ENCODE measurements at places on chromosomes 6 and 20. TPM values are rescaled to one million over a fixed set of nuclear protein-coding genes. Genes with fewer than 3 reads are reported as not detected.

DNA sequence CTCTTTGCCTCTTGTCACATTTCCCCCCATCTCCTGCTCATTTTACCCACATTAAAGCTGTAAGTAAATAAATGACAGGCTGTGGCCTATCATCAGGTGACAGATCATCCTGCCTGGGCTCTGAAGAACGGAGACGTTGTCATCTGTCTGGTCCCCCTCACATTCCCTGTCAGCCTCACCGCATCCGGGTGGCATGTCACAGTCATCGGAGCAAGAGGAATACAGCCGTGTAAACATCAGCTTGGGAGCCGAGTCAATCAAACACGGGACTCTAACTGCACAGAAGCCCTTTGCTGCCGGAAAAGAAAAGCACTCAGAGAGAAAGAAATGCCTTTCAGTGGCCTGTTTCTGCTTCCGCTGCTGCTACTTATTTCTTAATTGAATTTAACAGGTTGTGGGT lies 371.9 kb upstream of the ID4 start:
- no peaks in the 10 kb centered on the region for H3K36me3 ChIP-seq
- H3K4me3 ChIP-seq: no peak overlapping the region
- H3K27ac ChIP-seq: peak overlapping the region; percentile 84
- DNase-seq: no peak
- peaks cover 17% of the 10 kb centered on the region for H3K4me1 ChIP-seq

DNA sequence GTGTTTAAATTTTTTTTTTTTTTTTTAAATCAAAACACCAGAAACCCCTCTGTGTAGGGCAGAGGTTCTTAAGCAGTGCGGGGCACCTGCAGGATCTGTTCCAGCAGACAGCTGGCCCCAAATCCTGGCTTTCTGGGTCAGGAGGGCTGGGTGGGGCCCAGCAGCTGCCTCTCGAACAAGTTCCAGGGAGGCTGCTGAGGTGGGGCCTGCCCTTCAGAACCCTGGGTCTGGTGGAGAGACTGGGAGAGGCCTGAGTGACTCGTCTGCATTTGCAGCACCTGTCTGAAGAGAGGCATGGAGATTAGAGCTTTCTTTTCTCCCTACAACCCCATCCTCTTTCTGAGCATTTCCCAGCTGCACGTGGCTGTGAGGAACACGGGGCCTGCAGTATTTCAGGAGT lies 8.4 kb downstream of the PSMG4 start:
- peaks cover 2% of the 10 kb centered on the region for H3K4me1 ChIP-seq

DNA sequence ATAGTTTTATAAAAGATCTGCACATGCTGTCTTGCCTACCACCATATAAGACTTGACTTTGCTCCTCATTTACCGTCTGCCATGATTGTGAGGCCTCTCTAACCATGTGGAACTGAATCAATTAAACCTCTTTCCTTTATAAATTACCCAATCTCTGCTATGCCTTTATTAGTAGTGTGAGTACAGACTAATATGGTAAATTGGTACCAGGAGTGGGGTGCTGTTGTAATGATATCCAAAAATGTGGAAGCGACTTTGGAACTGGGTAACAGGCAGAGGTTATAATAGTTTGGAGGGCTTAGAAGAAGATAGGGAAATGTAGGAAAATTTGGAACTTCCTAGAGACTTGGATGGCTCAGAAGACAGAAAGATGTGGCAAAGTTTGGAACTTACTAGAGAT lies 64.2 kb upstream of the TFAP2D start:
- no peak overlapping the region for H3K4me3 ChIP-seq
- no peaks in the 10 kb centered on the region for H3K27me3 ChIP-seq
- no peak overlapping the region for H3K27ac ChIP-seq
- no peak for DNase-seq
- H3K4me1 ChIP-seq: no peaks in the 10 kb centered on the region
- H3K36me3 ChIP-seq: no peaks in the 10 kb centered on the region

- H3K27me3 ChIP-seq: peaks cover 45% of the 10 kb centered on the region
- no peak overlapping the region for H3K4me3 ChIP-seq
- no peak for DNase-seq
- H3K36me3 ChIP-seq: no peaks in the 10 kb centered on the region
- peaks cover 7% of the 10 kb centered on the region for H3K4me1 ChIP-seq
- H3K27ac ChIP-seq: no peak overlapping the region
Measured at GRCh38 chr6:46128476-46128875, 1.3 kb upstream of the ENPP4 start.

DNA sequence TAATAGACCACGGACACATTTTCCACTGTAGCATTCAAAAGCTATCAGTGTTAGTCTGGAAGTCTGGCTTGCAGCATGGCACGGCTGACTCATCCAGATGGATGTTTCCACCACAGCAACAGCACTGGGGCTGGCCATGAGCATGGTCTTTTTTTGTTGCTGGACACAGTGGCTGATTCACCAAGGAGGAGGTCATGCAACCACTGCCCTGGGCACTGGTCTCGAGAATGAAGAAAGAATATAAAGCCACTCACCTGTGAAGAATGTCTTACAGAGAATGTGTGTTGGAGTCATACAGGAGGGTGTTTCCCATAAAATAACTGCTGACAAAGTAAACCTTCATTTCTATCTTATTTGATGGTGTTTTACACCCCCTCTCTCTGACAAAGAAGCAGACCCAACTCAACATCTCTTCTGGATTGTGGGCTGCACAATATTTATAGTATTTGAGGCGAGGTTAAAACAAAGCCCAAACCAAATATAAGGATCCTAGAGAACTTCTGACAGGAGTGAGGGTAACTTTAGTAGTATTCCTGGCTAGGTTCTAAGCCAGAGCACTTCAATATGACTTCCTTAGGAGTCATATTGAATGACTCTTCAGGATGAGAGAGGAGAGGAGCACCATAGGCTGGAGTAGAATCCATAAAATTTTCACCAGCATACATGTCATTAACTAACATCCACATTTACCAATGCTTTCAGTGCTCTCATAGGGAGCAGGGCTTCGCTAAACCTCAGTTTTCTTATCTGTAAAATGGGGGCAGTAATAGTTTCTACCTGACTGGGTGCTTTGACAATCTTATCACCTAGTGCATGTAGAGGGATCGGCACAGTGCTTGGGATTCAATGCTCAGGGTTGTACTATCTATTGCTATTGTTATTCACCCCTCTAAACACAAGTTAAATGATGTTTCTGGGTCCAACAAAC lies 121.4 kb downstream of the KIF13A start:
- H3K27ac ChIP-seq: peak overlapping the region; percentile 73
- peaks cover 43% of the 10 kb centered on the region for H3K4me1 ChIP-seq
- peaks cover 10% of the 10 kb centered on the region for H3K36me3 ChIP-seq
- H3K27me3 ChIP-seq: no peaks in the 10 kb centered on the region
- H3K4me3 ChIP-seq: no peak overlapping the region

DNA sequence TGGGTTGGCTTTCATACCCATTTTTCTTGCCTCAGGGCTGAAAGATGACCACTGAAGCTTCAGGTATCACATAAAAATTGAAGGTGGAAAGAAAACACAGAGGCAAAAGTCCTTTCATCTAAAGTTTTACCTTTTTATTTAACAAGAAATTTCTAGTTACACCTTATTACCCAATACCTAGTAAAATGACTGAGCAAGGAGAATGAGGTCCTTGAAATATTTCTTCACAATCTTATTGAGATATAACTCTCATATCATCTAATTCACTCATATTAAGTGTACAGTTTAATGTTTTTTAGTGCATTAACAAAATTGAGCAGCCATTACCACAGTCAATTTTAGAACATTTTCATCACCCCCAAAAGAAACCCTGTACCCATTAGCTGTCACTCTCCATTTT lies 112.9 kb upstream of the ADTRP start:
- H3K27me3 ChIP-seq: no peaks in the 10 kb centered on the region
- H3K36me3 ChIP-seq: peaks cover 3% of the 10 kb centered on the region
- no peak overlapping the region for H3K4me3 ChIP-seq
- no peak for DNase-seq

- no peaks in the 10 kb centered on the region for H3K27me3 ChIP-seq
- no peak for DNase-seq
- peaks cover 7% of the 10 kb centered on the region for H3K36me3 ChIP-seq
- H3K4me3 ChIP-seq: no peak overlapping the region
- no peaks in the 10 kb centered on the region for H3K4me1 ChIP-seq
Measured at GRCh38 chr20:62310757-62311121, 7.9 kb downstream of the ADRM1 start.

- no peaks in the 10 kb centered on the region for H3K36me3 ChIP-seq
- H3K27me3 ChIP-seq: peaks cover 37% of the 10 kb centered on the region
- DNase-seq: no peak
- H3K4me3 ChIP-seq: no peak overlapping the region
- no peak overlapping the region for H3K27ac ChIP-seq
Measured at GRCh38 chr6:14109411-14109826, 8.2 kb upstream of the CD83 start.

DNA sequence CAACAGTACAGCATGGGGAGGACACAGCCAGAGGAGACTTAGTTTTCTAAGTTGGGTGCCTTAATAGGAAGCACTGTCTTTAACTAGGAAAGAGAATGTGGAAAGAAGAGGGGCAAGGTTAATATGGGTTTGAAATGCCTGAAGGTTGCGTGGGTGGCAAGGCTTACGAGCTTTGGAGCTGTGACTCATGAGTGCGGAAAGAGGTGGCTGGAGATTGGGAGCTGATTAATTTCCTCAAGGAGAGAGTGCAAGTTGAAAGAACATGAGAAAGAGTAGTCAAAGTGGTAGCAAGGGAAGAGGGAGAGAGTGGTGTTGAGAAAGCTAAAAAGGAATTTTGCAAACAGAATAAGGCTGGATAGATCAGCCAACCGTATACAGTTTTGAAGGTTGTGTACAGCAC lies 315.1 kb upstream of the PRND start:
- H3K36me3 ChIP-seq: no peaks in the 10 kb centered on the region
- H3K27me3 ChIP-seq: peaks cover 16% of the 10 kb centered on the region
- H3K4me3 ChIP-seq: no peak overlapping the region
- no peak for DNase-seq
- no peaks in the 10 kb centered on the region for H3K4me1 ChIP-seq
- no peak overlapping the region for H3K27ac ChIP-seq

- no peak for DNase-seq
- peaks cover 3% of the 10 kb centered on the region for H3K27me3 ChIP-seq
- no peaks in the 10 kb centered on the region for H3K36me3 ChIP-seq
- H3K27ac ChIP-seq: no peak overlapping the region
- no peak overlapping the region for H3K4me3 ChIP-seq
- no peaks in the 10 kb centered on the region for H3K4me1 ChIP-seq
Measured at GRCh38 chr20:53262365-53262764, 290.2 kb downstream of the TSHZ2 start.

GRCh38 chr6:50062051-50062450 lies 12.3 kb upstream of the DEFB112 start:
- H3K4me3 ChIP-seq: no peak overlapping the region
- H3K4me1 ChIP-seq: no peaks in the 10 kb centered on the region
- peaks cover 4% of the 10 kb centered on the region for H3K27me3 ChIP-seq
- H3K27ac ChIP-seq: no peak overlapping the region
- no peaks in the 10 kb centered on the region for H3K36me3 ChIP-seq

LY6G6C gene
- total RNA-seq: not detected

- no peaks in the 10 kb centered on the region for H3K4me1 ChIP-seq
- no peak overlapping the region for H3K27ac ChIP-seq
- H3K27me3 ChIP-seq: no peaks in the 10 kb centered on the region
- no peak overlapping the region for H3K4me3 ChIP-seq
Measured at GRCh38 chr20:15930311-15931305, 642.6 kb downstream of the KIF16B start.

DNA sequence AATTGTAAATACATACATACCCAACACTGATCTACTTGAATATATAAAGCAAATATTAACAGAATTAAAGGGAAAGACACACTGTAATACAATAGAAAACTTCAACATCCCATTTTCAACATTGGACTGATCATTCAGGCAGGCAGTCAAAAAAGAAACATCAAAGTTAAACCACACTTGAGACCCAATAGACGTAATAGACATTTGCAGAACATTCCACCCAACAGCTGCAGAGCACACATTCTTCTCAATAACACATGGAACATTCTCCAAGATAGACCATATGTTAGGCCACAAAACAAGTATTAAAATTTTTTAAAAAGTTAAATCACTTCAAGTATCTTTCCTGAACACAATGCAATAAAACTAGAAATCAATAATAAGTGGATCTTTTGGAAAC lies 698.2 kb downstream of the COL12A1 start:
- no peak overlapping the region for H3K27ac ChIP-seq
- peaks cover 1% of the 10 kb centered on the region for H3K4me1 ChIP-seq
- H3K4me3 ChIP-seq: no peak overlapping the region
- no peaks in the 10 kb centered on the region for H3K27me3 ChIP-seq
- H3K36me3 ChIP-seq: peaks cover 11% of the 10 kb centered on the region
- no peak for DNase-seq

RBPJL gene
- total RNA-seq: not detected

DNA sequence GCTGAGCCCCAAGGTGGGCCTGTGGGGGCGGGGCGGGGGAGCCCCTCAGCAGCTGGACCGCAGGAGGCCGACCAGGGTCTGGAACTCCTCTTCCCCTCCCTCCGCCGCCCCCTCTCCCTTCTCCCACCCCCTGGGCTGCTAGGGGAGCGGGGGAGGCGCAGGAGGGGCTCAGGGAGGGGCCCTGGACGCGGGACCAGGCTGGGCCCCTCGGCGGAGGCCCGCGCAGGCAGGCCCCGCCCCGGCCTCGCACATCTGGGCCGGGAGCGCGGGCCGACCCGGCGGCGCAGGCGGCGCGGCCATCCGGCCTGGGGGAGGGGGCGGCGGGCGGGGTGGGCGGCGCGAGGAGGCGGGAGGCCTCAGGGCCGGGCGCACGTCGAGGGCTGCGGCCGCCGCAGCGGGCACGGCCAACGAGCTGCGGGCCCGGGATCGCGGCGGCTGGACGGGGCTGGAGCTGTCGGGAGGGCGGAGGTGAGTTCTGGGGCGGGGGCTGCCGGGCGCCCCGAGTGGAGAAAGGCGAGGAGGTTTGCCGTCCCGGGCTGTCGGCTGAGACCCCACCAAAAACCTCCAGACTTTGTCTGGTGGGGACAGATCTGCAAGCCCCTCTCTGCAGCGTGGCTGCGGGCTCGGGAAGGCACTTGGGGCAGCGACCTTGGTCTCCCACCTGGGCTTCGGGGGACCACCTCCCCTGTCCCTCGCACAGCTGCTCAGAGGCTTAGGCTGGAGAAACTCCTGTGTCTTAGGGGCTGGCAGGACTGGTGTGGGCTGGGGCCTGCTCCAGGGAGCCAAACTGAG lies at the start of gene HSPA12B:
Gene HSPA12B, plus strand, starts transcription at position 359 of the 792 bp plus-strand sequence. CDS start 5,990 bp downstream, outside the sequence.
- peak within 1 kb of the TSS; percentile 40 for H3K4me3 ChIP-seq
- peaks cover 14% of the 10 kb centered on the region for H3K27me3 ChIP-seq
- DNase-seq: no peak
- no peak within 1 kb of the TSS for H3K27ac ChIP-seq

- no peak overlapping the region for H3K4me3 ChIP-seq
- H3K4me1 ChIP-seq: no peaks in the 10 kb centered on the region
- peaks cover 16% of the 10 kb centered on the region for H3K27me3 ChIP-seq
- DNase-seq: no peak
- H3K27ac ChIP-seq: no peak overlapping the region
- no peaks in the 10 kb centered on the region for H3K36me3 ChIP-seq
Measured at GRCh38 chr20:9877932-9878495, 39.1 kb upstream of the PAK5 start.

DNA sequence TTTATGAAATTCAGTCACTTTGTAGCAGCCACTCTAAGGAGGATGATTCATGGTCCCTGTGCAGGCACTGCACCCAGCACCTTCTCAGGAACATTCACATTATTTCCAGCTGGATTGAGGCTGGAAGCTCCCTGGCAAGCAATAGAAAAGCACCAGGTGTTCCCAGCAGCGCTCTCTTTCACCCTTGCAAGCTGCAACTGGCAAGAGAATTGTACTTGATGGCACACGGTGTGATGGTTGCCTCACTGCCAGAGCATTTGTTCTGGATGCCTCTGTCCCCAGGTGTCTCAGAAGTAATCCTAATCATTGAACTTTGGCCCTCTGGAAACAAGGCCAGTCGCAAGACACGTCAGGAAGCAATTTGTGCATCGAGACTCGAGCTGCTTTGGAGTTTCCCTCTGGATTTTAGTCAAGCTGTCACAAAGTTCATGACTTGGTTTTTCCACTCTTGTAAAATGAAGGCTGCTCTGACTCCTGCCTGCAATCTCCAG lies 24.9 kb upstream of the PHACTR2 start:
- no peak overlapping the region for H3K4me3 ChIP-seq
- no peaks in the 10 kb centered on the region for H3K27me3 ChIP-seq
- no peak overlapping the region for H3K27ac ChIP-seq
- H3K4me1 ChIP-seq: no peaks in the 10 kb centered on the region

GABRR1 gene
- not detected for total RNA-seq

Measured in osteocyte (in vitro differentiated cells).